Activated CD4-positive, alpha-beta memory T cell treated with anti-CD3 and anti-CD28 coated beads, Interleukin-2, amount 10 ng/mL, durations not matched to agents 7 days and 5 days (primary cell): ENCODE measurements at places on chromosomes 1 and 21. TPM values are rescaled to one million over a fixed set of nuclear protein-coding genes. Genes with fewer than 3 reads are reported as not detected.

GRCh38 chr1:55181666-55182065 is 33.5 kb downstream of the USP24 start:
- H3K27ac ChIP-seq = no peak overlapping the region
- H3K4me3 ChIP-seq = no peak overlapping the region
- H3K27me3 ChIP-seq = no peaks in the 10 kb centered on the region
- no peak for DNase-seq

JAM2 gene
- total RNA-seq = 0.33 TPM

- no peak overlapping the region for H3K27ac ChIP-seq
- no peak overlapping the region for H3K4me3 ChIP-seq
- peaks cover 63% of the 10 kb centered on the region for H3K36me3 ChIP-seq
- H3K4me1 ChIP-seq = peaks cover 47% of the 10 kb centered on the region
- H3K27me3 ChIP-seq = no peaks in the 10 kb centered on the region
These were observed 60.8 kb downstream of the PGM1 start for GRCh38 chr1:63653976-63654375.

- no peak overlapping the region for H3K27ac ChIP-seq
- H3K36me3 ChIP-seq = no peaks in the 10 kb centered on the region
- no peak overlapping the region for H3K4me3 ChIP-seq
These were observed 77.8 kb downstream of the BACH1 start for GRCh38 chr21:29376556-29376955.
